NCI-H2107 (cell line): ENCODE measurements at places on chromosomes 7 and 10.

DNA sequence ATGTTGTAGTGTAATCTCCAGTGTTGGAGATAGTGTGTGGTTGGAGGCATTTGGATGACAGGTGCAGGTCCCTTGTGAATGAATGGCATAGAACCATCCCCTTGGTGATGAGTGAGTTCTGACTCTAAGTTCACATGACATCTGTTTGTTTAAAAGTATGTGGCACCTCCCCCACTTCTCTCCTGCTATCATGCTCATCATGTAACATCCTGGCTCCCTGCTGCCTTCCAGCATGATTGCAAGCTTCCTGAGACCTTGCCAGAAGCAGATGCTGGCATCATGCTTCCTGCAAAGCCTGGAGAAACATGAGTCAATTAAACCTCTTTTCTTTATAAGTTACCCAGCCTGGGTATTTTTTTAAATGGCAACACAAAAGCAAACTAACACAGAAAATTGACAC, 499.0 kb upstream of the SEMA3D start:
- no peak for DNase-seq

GRCh38 chr7:54904130-54904529, 114.7 kb upstream of the EGFR start:
- no peak for DNase-seq

GRCh38 chr7:24241206-24241605, 42.8 kb upstream of the NPY start:
- no peak for DNase-seq

GRCh38 chr10:89097226-89097625, 106.6 kb downstream of the FAS start:
- DNase-seq, result no peak

- no peak for DNase-seq
These were observed 3.4 kb upstream of the MUC12 start for GRCh38 chr7:100965723-100966541.

DNA sequence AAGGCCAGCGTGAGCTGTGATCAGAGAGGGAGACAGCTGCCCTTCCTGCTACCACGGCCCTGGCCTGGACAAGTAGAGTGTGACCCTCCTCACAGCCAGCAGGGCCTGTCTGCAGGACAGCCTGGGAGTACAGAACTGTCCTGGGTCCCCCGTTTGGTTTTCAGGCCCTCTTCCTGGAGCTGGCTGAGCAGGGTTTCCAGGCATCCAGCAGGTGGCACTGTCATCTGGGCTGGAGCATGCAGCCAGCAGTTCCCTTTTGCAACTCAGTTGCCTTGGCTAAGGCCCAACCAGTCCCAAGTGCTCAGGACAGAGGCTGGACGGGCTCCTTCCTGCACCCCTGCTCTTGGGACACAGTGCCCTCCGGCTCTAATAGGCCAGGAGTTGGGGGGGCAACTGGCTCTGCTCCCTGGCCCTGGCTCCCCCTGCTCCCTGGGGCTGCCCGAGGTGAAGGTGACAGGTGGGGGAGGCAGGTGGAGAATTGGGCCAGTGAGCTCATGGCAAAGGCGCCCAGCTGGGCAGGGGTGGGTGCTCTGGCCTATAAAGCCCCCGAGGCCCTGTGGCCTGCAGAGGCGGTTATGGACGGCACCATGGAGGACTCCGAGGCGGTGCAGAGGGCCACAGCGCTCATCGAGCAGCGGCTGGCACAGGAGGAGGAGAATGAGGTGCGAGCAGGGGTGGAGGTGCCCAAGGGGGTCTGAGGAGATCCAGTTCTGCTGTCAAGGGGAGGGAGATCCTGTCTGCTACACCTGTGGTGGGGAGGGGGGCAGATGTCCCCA, at the start of gene ANKRD2:
Gene ANKRD2 (plus strand): TSS at position 566 of the 776 bp plus-strand sequence. CDS start 10 bp downstream, at position 576.
- no peak for DNase-seq

- no peak for DNase-seq
These were observed 420.3 kb downstream of the PHTF2 start for GRCh38 chr7:78218876-78219275.

GRCh38 chr10:88045096-88045495, 181.7 kb downstream of the PTEN start:
- no peak for DNase-seq

DNA sequence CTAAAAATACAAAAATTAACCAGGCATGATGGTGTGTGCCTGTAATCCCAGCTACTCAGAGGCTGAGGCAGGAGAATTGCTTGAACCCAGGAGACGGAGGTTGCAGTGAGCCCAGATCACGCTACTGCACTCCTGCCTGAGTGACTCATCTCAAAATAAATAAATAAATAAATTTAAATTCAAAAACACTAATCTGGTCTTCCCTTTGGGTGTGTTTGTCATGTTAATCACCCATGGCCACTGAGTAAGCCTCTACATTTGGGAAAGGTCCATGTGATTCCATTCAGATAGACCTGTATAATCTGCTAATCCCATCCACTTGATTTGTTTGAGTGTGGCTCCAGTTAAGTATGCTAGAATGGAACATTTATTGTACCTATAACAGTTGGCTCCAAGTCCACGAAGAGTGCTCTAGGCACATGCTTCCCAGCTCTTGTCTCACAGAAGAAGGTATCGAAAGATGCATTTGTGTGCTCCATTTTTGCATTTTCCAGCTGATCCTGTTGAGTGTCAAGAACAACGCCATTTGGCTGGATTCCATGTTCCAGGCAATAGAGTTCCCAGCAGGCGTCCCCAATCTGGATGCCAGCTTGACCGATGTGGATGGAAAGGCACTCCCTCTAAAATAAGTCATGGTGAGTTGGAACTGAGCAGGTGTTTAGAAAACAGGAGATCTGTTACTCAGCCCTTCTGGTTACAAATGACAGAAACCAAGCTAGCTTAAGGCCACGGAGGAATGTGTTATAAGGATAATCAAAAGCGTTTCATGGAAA, 4.0 kb downstream of the TUBAL3 start:
- no peak for DNase-seq

DNA sequence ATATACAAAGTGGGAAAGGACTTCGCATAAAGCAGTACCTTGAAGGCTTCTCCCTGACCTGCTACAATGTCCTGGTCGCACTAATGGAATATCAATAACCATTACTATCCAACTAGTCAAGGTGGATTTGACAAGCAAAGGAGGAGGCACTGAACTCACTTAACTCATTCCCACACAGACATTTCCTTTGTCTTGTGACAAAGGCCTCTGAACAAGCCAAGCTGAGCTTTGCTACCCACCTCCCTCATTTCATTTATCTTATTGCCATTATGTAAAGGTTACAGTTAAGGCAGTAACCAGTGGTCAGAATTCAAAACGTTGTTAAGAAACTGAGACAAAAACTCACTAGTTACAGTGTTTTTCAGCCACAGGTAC, 7.3 kb downstream of the ELMO1 start:
- DNase-seq, result no peak

DNA sequence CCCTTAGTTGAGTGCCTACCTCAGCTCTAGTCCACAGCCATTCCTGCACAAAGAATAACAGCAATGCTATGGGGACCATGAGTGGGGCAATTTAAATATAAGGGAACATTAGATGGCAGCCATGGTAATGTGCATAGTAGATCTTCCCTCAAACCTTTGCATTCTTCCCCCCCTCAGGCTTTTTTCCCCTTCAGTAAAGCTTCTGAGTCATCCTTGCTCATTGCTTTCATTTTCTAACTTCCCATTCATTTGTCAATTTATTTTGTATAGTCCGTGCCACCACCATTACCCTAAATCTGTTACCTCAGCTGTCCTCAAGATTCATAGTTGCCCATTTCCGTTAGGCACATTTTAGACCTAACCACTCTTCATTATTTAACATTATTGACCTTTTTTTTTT, 10.7 kb downstream of the HECTD2 start:
- DNase-seq, result no peak

DNA sequence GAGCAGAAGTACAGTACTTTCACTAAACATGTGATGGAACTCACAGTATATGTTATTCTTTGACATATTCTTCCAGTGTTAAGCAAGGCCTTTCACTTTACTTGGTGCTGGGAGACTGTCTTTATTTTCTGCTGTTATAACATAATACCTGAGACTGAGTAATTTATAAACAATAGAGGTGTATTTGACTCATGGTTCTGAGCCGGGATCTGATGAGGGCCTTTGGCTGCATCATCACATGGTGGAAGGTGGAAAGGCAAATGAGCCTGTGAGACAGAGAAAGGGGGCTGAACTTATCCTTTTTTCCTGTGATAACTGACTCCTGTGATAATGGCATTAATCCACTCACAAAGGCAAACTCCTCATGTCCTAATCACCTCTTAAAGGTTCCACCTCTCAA, 1.4 kb downstream of the SUPV3L1 start:
- no peak for DNase-seq

DNA sequence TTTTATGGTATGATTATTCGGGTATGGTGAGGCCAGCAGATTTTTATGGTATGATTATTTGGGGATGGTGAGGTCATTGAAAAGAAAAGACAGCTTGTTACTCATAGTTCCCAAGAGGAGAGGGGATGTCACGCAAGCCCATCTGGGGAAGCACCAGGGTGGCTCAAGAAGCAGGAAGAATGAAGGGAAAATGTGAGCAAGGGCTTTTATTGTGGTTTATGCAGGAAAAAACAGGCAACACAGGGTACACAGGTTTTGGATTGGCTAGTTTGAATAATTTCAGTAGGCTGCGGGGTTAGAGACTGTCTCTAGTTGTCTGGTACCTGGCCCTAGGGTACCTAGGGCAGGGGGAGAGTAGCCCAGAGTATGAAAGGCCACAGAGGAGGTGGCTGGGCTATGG, 26.8 kb upstream of the DGKI start:
- no peak for DNase-seq

DNA sequence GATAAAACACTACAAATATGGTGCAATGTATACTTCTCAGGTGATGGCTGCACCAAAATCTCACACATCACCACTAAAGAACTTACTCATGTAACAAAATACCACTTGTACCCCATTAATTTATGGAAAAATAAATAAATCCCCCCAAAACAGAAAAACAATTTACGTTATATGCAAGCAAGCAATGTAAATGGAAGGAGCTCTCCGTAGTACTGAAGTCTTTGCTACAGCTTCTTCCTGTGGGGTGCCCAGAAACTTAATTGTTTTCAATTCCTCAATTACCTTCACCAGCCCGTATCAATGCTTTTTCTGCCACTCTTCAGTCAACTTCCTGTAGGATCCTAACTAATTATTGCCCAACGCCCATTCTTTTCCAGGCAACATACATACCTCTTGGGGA, 138.1 kb downstream of the RELN start:
- no peak for DNase-seq

- DNase-seq, result no peak
These were observed 89.4 kb downstream of the TACC2 start for GRCh38 chr10:122078326-122078725.

- no peak for DNase-seq
These were observed 81.4 kb upstream of the BMPER start for GRCh38 chr7:33823913-33824312.

GRCh38 chr10:32411797-32412498, 34.0 kb upstream of the CCDC7 start:
- DNase-seq, result no peak

DNA sequence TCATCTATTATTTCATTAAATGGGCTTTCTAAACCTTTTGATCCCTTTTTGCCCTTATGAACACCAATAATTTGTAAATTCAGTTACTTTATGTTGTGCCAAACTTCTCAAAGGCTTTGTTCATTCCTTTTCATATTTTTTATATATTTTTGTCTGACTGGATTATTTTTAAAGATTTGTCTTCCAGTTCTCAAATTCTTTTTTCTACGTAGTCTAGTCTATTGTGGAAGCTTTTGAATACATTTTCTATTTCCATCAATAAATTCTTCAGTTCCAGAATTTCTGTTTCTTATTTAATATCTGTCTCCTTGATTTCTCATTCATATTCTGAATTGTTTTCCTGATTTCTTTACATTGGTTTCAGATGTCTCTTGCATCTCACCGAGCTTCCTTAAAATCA, 108.2 kb downstream of the CTNNA3 start:
- DNase-seq, result no peak
